ENCODE measurements at places on chromosomes 4 and X.

DNA sequence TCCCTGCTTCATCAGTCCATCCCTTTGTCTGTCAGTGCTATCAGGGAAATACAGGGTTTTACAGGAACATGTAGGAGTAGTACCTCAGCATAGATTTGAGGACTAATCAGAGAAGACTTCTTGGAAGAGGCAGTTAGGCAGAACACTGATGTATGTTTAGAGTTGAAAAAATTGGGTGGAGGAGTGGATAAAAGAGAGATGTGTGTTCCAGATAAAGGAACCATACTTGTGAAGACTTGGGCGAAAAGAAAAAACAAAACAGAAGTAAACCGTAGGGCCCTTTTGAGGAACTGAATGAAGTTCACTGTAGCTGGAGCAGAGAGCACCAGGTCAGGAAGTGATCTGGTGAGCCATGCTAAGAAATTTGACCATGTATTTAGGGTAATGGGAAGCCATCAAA is 32.3 kb downstream of the AFF1 start:
- DNase-seq: no peak

DNA sequence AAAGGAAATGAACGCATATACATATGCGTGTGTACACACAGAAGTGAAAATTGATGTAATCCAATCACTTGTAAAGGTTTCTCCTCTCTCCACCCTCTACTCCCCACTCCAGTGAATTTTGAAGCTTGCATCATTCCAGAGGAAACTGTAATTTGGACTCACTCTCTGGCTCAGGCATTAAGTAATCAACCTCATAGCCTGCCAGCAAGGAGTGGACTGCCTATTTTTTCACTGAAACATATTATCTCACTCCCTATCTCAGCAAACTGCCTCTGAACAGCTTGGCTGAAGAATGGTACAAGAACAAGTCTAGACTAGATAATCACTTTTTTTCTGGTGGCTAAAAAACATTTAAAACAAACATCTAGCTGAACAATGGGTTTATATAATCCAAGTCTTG is 124.2 kb downstream of the C4orf51 start:
- DNase-seq: no peak

DNA sequence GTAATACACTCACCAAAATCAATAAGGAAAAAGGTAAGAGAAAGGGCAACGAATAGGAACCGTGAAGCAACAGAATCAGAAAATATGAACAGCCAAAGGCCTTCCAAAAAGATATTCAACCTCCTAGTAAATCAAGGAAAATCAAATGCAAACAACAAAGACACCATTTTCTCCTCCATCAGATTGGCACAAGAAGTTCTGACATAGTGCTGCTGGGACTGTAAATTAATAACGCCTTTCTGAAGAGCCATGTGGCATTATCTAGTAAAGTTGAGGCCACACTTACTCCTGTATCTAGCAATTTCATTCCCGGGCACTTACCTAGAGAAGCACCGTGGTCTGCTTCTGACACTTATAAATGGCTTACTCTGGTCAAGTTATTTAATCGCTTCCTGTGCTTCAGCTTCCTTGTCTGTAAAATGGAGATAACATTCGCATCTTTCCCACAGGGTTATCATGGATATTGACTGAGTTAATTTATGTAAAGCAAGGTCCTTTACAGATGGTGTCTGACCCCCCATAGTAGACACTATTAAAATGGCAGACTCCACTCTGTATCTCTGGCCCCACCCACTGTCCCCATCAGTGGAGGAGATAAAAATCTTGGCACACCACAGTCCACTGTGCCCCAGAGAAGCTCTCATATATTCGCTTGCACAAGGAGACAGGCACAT is 20.5 kb upstream of the ENPP6 start:
- DNase-seq: no peak

- DNase-seq: no peak
These were observed 71.3 kb downstream of the NBDY start for GRCh38 chrX:56800307-56800706.

DNA sequence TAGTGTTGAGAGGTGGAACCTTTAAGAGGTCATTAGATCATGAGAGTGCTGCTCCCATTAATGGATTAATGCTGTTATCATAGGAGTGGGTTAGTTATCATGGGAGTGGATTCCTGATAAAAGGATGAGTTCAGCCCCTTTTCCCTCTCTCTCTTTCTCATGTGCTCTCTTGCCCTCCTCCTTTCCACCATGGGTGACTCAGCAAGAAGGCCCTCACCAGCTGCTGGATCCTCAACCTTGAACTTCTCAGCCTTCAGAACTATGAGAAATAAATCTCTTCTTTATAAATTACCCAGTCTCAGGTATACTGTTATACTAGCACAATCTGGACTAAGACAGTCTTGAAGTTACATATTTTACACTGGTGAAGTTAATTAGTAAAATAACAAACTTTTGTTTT is 10.0 kb upstream of the CDKL5 start:
- no peak for DNase-seq

DNA sequence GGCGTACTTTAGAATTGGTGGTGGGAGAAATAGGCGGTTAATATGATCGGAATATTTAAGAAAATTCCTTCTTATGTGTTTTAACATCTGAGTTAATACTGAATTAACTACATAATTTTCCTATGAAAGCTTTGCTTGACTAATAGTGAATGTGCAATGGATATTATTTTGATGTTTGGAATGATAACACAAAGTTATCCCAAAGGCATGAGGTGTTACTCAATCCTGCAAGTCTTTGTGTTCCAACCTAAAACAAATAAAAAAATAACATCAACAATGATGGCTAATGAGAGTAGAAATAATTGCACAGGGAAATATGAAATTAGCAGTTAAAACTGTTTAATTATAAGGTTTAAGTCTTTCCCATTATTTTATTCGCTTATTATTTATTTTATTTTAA is 183.6 kb upstream of the ARSJ start:
- no peak for DNase-seq

- no peak for DNase-seq
These were observed 202.2 kb downstream of the NLGN4X start for GRCh38 chrX:6026429-6026828.

DNA sequence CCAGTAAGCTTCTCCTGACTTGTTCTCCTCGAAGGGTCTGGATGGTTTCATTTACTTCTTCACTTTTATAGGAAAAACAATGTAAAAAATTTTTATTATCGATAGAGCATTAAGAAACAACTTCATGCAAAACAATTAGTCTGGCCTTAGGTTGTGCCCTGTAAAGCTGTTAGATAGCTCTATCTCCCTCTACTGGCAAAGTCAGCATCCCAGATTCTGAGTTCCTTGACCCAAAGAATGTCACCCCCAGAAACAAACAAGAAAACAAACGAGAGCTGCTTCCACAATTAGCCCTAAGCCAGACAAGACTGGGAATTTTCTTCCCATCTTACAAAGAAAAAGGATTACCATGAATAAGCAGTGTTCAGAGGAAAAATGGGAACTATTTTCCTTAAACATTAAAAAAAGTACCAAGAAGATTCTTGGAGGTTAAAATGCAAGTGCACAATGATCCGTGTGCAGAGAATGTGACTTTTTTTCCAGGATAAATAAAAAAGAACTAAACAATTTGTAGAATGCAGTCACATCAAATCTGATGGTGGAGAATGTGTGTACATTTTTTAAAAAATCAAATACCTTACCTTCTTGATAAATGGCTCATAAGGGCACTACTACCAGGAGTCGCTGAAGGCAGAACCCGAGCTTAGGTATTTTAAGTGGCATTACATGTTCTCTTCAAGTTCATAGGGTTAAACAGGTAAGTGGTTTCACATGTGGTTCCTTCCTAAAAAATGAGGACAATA is 293.2 kb downstream of the FBXO8 start:
- DNase-seq: no peak

DNA sequence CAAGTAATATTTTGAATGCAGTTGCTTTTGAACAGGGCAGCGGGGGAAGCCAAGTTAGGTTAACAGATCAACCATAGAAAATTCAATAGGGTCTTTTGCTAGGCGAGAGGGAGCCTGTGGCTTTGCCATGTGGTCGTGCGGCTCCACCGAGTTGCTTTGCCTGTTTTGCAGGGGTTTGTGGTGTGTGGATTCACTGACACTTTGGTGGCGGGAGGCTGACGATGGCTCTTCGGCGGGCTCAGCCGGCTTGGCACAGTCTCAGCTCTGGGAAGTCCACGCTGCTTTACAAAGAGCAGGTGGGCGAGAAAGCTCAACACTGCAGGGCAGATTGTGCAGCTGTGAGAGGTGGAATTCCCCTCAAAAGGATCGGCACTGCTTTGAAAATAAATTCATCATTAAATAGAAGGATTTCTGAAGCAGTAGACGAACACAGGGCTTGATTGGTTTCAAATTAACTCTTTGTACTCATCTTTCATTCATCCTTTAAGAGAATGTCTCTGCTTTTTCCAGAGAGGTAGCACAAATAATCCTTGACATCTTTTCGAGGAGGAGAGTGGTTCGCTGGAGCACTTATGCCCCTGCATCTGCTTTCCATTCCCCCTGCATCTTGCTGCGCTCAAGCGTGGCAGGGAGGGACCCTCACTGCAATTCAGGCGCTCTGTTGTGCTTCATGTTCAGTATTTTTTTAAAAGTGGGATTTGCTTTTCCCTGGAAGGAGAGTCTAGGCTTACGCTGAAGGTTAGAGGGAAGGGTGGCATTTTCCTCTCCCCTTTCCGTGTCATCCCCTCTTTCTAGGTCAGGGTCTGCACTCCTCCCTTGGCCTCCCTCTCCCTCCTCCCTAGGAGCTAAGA is 201.8 kb upstream of the LEF1 start:
- no peak for DNase-seq

GRCh38 chrX:118114971-118115370 is 1.6 kb downstream of the KLHL13 start:
- DNase-seq: no peak

DNA sequence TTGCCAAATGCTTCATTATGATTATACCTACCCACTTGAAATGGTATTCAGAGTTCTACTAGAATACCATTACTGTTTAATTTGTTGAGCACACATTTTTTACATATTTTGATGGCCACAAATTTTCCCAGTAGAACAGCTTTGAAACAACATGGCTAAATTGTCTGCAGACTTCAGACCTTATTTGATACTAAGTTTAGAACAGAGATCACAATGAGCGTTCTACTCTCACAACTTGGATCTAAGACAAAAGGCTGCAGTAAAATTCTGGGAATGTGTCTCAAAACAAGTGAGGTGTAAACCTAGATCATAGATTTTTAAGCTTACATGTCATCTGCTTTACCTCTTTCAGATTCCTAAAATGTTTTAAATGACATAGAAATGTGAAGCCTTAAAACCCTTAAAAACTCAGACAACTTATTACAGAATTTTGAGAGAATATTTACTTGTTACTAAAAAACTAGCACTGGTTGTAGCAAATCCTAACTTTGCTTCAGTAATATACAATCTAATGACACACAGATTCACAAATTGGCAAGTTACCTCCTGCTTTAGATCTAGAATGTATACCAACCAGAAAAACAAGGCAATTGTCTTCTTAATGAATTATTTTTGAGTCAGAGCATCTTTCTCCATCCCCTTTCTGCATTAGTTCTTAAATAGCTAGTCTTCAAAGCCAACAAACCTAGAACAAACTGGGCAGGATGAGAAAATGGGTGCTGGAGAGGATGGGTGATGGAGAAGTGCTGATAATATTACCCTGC is 243.3 kb downstream of the SLC7A11 start:
- DNase-seq: no peak

DNA sequence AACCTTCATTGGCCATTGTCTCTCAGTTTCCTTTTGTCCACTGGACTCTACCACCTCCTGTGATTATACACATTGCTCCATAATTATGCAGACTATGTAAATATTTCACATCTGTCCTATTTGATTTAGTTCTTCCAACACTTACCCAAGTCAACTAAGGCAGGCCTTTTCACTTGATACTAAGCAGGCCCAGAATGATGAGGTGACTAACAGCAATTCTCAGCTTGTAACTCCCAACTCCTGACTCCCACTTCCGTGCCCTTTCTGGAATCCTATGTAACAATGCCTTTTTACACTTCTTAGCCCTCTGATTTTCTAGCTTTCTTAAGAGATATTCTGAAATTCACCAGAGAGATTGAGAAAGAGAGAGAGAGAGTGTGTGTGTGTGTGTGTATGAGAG is 6.6 kb downstream of the PAK3 start:
- DNase-seq: no peak

GRCh38 chrX:1807301-1807731 is 192.5 kb downstream of the ASMT start:
- no peak for DNase-seq

DNA sequence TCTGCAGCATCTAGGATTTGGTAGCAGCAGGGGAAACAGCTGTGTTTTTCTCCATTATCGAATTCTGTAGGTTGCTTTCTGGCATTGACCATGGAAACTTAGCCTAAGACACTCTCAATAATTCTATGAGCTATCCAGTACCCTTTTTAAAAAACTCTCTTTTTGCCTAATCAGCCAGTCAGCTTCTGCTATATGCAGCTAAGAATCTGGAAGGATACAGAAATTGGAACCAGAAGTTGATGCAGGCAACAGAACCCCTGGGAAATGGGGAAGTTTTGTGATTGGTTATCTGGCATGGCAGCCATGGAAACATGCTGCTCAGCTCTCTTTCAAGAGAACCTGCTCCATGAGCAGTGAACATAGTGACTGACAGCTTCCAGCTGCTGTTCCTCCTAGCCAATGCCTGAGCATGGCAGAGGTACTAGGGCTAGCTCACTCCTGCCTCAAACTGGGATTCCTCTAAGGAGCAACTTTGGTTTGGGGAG is 417.6 kb upstream of the MAOA start:
- DNase-seq: no peak

DNA sequence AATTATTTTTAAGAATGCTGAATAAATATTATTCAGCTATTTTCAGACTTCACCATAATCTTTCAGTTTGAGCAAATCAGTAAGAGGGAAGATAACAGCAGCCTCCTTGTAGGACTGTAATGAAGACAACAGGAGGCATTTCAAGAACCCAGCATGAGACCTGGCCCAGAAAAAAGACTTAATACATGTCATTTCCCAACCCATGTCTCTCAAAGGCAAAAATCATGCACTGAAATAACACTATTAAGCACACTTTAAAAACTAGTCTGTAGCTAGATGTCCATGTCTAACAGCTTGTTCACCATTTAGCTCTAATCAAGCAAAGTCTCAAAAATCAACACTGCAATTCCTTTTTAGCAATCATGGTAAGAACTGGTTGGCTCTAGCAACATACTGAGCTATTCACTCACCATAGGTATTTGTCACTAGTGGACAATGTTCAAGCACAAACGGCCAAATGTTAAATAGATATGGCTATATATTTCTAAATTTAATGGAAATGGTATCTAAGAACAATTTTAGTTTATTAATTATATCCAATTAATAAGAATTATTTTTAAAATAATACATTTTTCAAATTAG is 109.9 kb downstream of the WDFY3 start:
- no peak for DNase-seq

GRCh38 chr4:187006189-187006618 is 282.5 kb upstream of the FAT1 start:
- DNase-seq: no peak

GRCh38 chr4:130110189-130110588 is 1014.2 kb downstream of the C4orf33 start:
- DNase-seq: no peak

- no peak for DNase-seq
These were observed 557.2 kb upstream of the GRID2 start for GRCh38 chr4:91746551-91746950.

DNA sequence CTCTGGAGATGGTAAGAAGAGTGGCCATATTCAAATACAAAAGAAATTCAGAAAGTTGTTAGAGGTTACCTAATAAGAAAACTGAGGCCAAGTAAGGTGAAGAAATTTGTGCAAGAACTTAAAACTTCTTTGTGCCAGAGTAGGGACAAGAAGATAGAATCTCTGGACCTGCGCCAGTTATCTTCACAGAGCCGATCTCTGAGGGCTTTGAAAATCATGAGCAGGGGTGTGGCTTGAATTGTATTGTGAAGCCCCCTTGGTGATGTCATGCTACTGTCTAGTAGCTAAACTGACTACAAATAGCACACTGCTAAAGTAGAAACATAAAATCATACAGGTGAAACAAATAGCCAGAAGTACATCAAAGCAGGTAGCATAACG is 184.6 kb downstream of the UGT8 start:
- no peak for DNase-seq

Measured in NCI-H510A (cell line).